ENCODE measurements at places on chromosomes 11 and 22. TPM values are rescaled to one million over a fixed set of nuclear protein-coding genes. Genes with fewer than 3 reads are reported as not detected.

DNA sequence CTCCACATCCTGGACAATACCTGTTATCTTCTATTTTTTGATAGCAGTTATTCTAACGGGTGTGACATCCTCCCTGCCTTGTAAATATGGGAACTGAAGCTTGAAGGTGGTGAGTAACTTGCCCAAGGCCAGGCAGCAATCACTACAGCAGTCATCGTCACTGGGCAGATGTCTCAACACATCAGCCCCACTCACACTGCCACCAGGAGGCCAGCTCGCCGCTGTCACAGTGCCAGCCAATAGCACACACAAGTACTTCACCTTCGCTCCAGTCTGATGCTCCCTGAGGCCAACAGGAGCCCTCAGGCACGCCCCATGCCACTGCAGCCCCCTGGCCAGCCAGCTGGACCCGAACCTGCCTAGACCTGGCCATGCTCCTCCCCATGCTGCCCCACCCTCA, 4.9 kb upstream of the TTLL1 start:
- no peak for DNase-seq

- DNase-seq = no peak
Measured at GRCh38 chr11:96189351-96189750, 153.6 kb downstream of the MAML2 start.

GRCh38 chr11:35927682-35928081, 16.2 kb upstream of the LDLRAD3 start:
- DNase-seq = no peak

GRCh38 chr22:33379836-33380235, 321.7 kb upstream of the SYN3 start:
- no peak for DNase-seq

DNA sequence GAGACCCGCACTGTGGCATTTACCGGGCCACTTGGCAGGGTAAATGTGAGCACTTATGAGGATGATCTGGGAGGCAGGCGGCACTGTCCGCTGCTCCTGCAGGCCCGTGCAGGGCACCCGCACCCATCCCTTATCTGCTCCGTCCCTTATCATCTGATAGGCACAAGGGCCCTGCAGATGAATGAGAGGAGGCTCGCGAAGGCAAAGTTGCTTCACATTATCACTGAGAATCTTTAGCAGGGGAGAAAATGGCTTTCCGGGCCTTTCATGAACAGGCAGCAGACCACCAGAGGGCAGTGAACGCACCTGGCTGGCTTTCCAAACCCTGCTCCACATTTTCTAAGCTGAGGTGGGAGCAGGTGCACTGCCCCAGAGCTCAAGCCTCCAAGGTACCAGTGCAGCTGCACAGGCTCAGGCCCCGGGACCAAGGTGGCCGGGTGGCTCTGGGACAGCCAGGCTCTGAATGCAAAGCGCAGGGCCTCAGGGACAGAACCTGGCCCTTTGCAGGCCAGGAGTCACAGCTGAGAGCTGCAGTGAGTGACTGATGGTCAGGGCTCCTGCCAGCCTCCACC, 165.6 kb downstream of the SHANK2 start:
- peak; percentile 27 for DNase-seq

SLC22A12 gene
- total RNA-seq = not detected

SLC6A5 gene
- total RNA-seq = not detected

MS4A6E gene
- not detected for total RNA-seq
